ENCODE measurements at places on chromosomes 6 and 20.

- DNase-seq: no peak
These were observed 27.1 kb upstream of the HAO1 start for GRCh38 chr20:7967199-7967844.

GRCh38 chr6:30562470-30563425, 5.7 kb downstream of the PRR3 start:
- DNase-seq: no peak

GRCh38 chr6:147246853-147247635, 42.8 kb downstream of the STXBP5 start:
- DNase-seq: no peak

DNA sequence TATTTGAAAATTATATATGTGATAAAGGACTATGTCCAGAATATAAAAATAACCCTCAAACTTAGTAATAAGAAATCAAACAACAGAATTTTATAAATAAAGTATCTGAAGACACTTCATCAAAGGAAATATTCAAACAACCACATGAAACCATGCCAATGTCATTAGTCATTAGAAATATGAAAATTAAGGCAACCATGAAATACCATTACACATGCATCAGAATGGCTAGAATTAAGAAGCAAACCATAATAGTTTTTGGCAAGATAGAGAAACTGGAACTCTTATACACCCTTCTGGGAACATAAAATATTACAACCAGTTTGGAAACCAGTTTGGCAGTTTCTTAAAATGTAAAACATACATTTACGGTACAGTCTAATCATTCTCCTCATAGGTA, 137.2 kb upstream of the ADGRB3 start:
- DNase-seq: no peak

DNA sequence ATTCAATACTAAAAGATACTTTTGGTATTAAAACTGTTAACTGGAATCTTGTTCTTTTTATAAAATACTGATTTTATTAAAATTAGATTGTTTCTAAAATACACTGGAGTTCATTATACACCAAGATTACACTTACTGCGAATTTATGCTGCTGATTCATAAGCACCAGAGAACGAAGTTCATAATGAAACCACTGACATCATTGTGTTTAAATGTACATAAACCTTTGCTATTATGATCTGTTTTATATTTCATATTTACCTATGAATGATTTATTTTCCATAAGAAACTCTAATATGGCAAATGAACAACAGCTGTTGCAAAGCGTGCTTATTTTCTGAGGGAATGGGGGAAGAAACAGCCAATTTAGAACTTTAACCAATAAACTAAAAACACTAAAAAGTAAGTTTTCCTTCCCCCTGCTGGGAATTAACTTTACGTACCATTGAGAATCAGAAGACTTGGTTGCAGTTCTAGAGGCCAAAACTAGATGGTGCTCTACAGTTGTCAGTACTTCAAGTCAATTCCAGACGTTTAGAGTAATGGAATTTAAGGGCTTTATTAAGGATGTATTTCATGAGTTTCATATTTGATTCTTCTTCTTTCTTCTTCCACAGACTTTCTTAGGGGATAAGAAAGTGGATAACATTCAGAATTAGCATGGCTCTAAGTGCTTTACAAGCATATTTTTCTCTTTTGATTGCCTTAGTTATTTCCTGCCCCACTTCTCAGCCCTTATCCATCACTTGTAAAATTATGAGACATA, 30.8 kb upstream of the COL19A1 start:
- no peak for DNase-seq

DNA sequence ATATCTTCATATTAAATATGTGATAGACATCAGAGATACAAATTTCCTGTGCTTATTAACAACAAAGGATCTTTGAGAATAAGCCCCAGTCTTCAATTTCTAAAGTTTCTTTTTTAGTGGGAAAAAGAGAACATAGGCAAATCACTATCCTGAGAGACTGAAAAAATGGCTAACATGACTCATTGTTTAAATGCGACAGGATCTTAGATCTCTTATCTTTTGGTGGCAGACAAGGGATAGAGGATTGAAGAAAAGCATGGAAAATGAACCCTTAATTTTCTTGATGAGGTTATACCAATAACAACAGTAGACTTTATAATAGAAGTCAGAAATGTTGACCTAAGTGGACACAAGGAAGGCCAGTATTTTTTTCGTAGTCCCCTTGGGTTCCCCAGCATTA, 178.6 kb upstream of the MAP3K7 start:
- DNase-seq: no peak

DNA sequence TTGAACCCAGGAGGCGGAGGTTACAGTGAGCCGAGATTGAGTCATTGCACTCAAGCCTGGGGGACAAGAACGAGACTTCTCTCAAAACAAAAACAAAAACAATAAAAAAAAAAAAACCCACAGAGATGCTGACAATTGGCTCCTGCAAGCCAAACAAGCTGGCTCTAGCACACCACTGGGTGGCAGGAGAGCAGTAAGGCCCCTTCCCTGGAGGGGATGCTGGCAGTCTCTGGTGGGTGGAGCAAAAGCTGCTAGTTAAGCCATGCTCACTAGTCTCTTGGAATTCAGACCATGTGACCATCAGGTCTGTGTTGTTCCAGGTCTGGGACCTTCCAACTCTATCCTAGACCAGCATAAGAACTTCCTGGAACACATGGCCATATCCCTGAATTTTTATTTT, 18.9 kb upstream of the DSN1 start:
- no peak for DNase-seq

DNA sequence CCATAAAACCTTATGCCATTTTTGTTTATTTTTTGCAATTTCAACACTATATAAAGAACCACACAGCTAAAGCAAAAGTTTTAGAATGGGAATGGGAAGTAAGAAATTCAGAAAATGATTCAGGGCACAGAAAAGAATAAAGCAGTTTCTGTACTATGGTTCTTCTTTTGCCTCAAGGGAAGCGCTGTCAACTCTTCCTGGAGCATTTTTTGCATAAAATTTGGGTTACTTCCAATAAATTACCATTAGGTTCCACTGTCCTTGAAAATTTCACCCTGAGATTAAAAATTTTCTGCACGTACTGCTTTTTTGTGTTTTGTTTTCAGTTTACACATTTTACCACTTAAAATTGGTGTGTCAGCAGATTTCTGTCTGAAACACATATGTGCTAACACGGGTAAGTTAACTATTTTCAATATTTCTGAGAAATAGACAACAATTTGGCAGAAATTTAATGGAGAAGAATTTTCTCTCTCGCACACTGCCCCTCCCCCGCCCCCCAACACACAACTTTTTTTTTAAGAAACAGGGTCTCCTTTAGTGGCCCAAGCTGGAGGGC, 79.6 kb downstream of the ADAT2 start:
- no peak for DNase-seq

GRCh38 chr6:25649611-25650010, 2.4 kb upstream of the SCGN start:
- no peak for DNase-seq

DNA sequence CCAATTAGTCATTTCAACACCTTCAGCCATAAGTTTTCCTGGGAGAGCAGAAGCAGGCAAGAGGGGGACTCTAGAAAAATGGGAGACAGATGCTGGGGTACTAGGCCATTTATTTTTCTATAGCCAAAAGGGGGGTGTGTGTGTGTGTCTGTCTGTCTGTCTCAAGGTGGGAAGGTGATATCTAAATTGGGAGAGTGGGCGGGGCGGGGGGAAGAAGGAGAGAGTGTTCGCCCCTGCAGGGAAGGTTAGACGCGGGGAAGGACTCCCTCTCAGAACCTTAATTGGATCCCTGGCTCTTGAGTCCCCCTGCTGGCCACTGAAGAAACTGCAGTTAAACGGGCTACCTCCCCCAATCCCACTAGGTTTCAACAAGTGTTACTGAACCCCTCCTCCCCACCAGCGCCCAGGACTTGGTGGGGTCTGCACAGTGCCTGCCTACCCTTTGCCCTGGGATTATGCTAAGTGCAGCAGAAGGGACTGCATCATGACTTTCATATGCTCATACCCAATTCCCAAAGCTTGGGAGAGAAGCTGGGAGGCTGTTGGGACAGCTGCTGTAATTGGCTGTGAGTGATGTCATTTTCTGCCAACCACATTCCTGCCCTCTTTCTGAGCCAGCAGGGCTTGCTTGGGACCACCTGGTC, 45.8 kb downstream of the FOXP4 start:
- peak; percentile 73 for DNase-seq

- DNase-seq: no peak
These were observed 298.3 kb upstream of the SASH1 start for GRCh38 chr6:148044261-148044751.

GRCh38 chr6:104050455-104050854, 809.3 kb downstream of the HACE1 start:
- DNase-seq: no peak
